ENCODE measurements at places on chromosomes 12 and 14.

DNA sequence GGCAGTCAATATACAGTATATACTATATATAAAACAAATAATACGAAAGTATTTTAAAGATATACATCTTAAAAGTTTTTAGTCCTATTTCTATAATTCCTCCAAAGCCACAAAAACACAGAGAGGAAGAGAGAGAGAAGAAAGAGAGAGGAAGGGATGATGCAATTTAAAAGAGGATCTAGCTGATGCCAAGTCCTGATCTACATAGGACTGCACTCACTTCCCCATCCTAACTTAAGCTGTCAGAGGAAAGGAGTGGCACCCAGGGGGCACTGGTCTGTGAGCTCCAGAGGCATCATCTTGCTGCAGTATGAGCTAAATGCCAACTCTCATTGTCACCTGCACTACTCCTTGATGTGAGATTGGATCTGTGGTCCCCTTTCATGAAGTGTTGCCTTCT is 95.8 kb downstream of the C12orf42 start:
- no peak for DNase-seq

GRCh38 chr12:93108985-93109384 is 179.9 kb upstream of the EEA1 start:
- DNase-seq = no peak

- no peak for DNase-seq
Observed at GRCh38 chr12:53510181-53510812, 3.0 kb upstream of the NPFF start.

DNA sequence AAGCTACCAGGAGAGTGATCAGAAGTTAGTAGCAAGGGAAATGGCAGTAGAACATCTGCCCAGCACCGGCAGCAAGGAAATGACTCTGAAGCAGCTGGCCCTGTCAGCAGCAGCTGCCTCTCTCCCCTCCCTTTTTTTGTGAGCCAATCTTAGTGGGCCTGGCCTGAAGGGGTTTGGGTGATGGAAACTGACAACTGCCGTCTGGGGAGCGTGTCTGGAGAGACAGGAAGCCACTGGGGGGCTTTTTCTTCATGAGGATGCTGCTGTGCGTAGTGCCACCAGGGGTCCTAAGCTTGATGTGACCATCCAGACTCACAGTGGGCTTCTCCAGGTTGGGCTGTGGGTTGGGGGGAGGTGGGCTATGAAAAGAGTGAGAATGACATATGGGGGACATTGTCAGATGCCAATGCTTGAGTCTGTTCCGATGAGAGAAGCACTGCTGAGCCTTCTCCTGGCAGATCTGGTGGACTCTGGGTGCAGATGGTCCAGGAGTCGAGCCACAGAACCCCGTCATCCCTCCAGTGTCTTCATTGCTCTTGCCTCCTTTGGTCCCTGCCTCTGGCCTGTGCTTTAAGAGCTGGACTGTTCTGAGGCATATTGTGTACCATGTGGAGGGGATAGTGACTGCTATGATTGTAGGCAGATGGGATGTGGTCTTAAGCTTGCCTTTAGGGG is 87.6 kb upstream of the HIF1A start:
- no peak for DNase-seq

- no peak for DNase-seq
Observed at GRCh38 chr12:23049180-23049579, 424.2 kb downstream of the ETNK1 start.

- no peak for DNase-seq
Observed at GRCh38 chr12:109147954-109148353, 31.6 kb downstream of the ACACB start.

DNA sequence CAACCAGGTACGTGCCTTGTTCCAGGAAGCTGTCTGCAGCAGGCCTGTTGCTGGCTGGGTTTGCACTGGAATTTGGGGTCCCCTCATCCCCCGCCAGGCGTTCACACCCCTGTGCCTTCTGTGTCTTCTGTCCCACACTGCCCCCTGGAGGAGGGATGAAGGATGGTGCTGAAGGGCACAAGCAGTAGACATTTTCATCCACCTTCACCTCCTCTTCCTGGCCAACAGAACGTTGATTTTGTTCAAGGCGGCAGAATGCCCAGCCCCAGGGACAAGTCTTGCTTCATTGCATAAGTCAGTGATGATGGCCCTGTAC is 122.1 kb downstream of the CALM1 start:
- DNase-seq = peak; percentile 66
